ENCODE measurements at places on chromosomes 2 and 18.

GRCh38 chr2:3965211-3965610, 261.8 kb downstream of the DCDC2C start:
- no peak for DNase-seq

- DNase-seq: no peak
Measured at GRCh38 chr18:6414723-6415417, at the start of gene L3MBTL4. L3MBTL4 (minus strand) TSS chr18:6414911; CDS start chr18:6311625, 103,286 bp downstream.

GRCh38 chr2:27596627-27597026, 13.8 kb downstream of the ZNF512 start:
- no peak for DNase-seq

GRCh38 chr2:22690096-22690495, 694.9 kb upstream of the KLHL29 start:
- no peak for DNase-seq

DNA sequence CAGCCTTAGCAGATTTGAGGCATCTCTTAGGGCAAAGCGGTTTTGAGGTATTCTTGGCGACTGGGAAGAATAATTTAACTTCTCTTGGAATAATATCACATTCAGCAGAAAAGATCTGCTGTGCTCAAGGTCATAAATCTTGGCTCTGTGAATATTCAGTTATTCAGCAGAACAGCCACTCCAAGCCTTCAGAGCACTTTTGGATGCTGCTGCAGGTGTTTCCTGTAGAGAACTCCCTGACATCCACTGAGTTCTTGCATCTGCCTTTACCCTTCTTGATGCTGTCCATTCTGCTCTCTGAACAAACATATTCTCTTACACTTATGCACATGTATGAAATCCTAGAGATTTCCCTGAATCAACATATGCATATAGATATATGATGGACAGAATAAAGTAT, 390.3 kb downstream of the NRXN1 start:
- DNase-seq: no peak

DNA sequence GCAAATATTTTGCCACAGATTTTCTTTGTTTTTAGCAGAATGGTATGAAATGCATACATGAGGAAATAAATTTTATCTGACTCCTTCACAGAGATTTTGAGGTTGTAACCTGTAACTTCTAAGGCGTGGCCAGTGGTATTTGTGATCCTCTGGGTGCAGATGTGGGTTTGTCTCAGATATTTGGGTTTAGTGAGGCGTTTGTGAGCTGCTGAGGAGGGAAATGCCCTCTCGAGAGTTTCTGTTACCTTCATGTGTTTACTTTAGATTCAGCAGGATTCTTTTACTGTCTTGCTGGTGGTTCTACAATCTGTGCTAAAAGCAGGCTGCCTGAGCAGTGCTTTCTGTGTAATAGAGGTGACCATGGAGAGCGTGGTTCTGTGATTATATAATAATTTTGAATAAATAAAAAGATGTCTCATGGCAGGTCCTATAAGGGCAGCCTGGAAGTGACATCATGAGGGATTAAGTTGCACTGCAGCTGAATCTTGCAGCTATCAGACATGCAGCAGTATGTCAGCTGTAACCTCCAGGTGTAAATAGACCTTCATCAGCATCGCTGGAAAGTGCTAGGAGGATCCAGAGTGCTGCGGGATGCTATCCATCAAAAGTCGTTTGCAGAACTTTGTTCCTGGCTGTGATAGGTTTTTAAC, 34.1 kb downstream of the TANC1 start:
- DNase-seq: no peak

DNA sequence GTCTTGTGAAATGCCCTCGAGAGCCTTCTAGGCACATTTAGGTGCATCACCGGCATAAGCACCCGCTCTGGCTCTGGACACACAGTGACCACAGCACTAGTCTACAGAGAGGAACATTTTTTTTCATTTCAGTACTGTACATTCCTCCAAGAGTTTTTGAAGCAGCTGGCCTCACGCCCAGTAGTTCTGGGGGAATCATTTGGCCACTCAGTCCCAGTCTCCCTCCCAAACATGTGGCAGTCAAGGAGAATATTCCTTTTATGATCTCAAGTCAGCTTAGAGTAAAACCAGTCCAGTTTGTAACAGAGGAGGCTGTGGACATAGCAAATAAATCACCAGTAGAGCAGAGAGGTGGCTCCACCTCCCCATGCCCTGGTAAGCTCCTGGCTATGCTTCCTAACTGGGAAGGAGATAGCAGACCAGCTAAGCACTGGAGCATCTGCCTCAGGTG, 48.1 kb downstream of the KCNE4 start:
- DNase-seq: no peak

DNA sequence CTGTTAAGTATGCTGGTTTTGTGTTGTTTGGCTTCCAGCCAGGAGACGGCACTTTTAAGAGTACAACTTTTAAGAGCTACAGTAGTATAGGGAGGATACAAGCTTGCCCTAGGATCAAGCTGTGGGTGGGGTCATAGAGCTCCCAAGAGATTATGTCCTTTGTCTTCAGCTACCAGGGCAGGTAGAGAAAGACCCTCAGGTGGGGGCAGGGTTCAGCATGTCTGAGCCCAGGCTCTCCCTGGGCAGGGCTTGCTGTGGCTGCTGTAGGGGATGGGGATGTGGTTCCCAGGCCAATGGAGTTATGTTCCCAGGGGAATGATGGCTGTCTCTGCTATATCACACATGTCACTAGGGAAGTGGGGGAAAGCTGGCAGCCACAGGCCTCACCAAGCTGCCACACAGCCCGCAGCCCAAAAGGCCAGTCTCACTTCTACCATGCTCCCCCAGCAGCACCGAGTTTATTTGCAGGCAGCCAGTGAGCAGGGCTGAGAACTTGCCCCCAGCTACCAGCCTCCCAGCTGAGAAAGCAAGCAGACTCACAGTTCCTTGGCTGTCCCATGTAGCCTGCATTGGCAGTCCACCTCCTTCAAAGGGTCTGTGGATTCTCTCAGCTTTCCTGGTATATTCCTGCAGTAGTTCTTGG, 105.7 kb upstream of the ERBB4 start:
- DNase-seq: no peak

- DNase-seq: no peak
Measured at GRCh38 chr2:129658430-129658829, 321.0 kb upstream of the RAB6C start.

- no peak for DNase-seq
Measured at GRCh38 chr2:241111440-241111805, 9.3 kb upstream of the MTERF4 start.

- DNase-seq: no peak
Measured at GRCh38 chr2:143717536-143718168, 588.4 kb downstream of the ARHGAP15 start.

- DNase-seq: no peak
Measured at GRCh38 chr2:128177315-128177714, 86.3 kb downstream of the UGGT1 start.

- no peak for DNase-seq
Measured at GRCh38 chr2:120783371-120783791, 47.7 kb downstream of the GLI2 start.

DNA sequence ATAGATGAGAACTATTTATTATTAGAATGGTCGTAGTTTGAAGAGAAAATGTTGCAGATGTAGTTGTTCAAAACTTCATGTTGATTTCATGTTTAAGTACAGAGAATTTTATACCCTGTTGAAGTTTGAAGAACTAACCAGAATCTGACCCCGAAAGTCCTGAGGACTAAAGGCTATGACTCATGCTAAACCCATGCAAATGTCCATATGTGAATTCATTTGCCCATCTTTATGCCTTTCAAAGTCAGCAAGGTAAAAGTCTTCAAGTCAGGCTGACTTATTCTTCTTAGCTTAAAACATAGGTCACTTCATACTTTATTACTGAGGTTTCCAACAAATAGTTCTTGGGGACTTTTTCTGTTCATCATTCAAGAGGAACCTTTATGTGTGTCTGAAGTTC, 185.5 kb downstream of the CCDC85A start:
- no peak for DNase-seq

- DNase-seq: peak; percentile 49
Measured at GRCh38 chr2:231680992-231681852, 27.1 kb upstream of the PTMA start.

- no peak for DNase-seq
Measured at GRCh38 chr2:183255411-183255810, 131.2 kb downstream of the NUP35 start.

DNA sequence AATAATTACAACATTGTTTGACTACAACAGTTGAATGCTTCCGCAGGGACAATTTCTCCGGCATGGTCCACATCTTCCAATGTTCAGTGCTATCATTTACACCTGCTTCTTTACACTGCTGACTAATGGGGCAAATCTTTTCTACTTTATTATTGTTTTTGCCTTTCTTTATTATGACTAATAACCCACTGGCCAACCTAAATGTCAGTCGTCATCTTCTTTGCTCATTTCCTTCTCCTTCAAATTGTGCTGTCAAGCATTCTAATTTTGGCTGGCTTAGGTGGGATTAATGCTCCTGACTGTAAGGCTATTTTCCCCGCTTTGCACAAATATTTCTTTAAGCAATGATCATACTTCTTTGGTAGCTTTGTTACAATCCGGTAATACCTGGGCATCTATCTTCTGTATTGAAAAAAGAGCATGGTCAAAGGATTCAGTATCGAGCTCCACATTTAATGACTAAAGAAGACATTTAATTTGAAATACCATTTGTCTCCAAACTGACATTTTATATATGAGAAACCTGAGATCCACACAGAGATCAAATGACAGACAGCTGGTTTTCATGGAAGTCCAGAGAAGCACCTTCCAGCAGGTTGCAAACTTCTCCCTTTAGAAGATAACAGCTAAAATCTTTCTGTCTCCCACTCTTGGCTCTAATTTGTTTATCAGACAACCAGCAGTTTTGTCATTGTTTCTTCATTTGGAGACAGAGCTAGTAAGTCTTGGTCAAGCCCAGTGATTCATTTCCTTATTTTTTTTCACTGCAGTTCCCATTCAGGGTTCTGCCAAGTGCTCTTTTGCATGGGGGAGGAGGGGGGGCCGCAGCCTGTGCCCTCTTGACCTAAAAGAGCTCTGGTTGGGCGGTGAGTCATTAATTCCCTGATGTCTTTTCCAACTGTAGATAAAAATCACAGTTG, 132.9 kb downstream of the SOCS6 start:
- no peak for DNase-seq

DNA sequence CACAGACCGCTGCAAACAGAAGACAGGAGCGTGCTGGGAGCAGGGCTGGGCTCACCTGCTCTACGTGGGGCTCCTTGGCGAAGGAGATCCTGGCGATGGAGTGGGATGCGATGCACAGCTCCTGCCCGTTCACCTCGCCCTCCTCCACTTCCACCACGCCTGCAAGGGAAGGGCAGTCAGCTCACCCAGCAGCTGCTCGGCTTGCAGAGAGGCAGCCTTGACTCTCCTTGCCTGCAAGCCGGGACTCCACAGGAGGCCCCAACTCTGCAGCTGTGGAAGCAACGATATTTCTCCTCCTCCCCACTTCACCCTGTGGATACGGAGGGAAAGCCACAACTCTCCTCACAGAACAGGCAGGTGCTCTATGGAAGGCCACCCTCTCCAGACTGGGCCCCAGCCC, 35.1 kb downstream of the THAP4 start:
- DNase-seq: no peak

GRCh38 chr2:240231838-240232244, 91.4 kb upstream of the OTOS start:
- no peak for DNase-seq

- DNase-seq: no peak
Measured at GRCh38 chr2:167858086-167858485, 389.3 kb downstream of the STK39 start.

DNA sequence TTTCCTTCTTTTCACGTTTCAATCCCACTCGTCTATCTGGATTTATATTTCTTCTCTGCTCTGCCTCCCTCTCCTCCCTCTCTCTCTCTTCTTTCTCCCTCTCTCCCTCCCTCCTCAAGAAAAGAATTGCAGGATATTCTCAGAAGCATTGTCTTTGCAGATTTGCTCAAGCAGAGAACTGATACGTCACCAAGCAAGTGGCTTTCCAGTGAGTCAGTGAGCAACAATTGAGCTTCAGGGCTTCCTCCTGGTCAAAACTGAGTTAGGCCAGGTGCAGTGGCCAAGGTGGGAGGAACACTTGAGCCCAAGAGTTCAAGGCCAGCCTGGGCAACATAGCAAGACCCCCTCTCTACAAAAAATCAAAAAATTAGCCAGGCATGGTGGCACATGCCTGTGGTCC, 151.1 kb downstream of the SMAD2 start:
- no peak for DNase-seq

- DNase-seq: no peak
Measured at GRCh38 chr2:149375801-149376361, 45.5 kb downstream of the LYPD6 start.

- DNase-seq: no peak
Measured at GRCh38 chr2:143608063-143608423, 478.8 kb downstream of the ARHGAP15 start.

- DNase-seq: no peak
Measured at GRCh38 chr2:72003796-72004195, 143.9 kb downstream of the CYP26B1 start.

- no peak for DNase-seq
Measured at GRCh38 chr2:66957677-66958076, 439.5 kb upstream of the ETAA1 start.

GRCh38 chr18:47931718-47932103, 1.3 kb upstream of the SMAD2 start:
- no peak for DNase-seq

DNA sequence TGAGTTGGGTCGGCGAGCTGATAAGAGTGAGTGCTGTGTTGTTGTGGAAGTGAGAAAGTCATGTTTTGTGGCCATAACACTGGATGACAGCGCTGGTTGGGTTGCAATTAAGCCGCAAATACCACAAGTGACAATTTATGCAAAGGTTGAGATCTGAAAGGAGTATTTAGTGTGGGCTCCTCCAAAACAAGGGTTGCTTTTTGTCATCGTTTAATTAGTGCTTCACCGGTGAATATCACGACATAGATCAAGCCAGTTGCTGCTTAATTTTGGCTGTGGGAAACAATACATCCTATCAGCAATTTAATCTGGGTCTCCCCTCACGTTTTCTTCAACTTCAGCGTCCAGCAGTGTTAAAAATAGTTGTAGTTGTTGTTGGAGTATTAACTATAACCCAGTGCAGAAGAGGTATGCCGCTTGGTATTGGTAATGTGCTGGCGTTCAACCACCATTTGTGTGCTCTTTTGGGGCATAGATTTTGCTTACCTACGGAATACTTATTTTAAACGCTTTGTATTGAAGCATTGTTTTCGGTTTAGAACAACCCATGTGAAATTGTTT, 662 bp downstream of the ACVR2A start:
- no peak for DNase-seq

- no peak for DNase-seq
Measured at GRCh38 chr18:7021994-7022840, 95.4 kb downstream of the LAMA1 start.

DNA sequence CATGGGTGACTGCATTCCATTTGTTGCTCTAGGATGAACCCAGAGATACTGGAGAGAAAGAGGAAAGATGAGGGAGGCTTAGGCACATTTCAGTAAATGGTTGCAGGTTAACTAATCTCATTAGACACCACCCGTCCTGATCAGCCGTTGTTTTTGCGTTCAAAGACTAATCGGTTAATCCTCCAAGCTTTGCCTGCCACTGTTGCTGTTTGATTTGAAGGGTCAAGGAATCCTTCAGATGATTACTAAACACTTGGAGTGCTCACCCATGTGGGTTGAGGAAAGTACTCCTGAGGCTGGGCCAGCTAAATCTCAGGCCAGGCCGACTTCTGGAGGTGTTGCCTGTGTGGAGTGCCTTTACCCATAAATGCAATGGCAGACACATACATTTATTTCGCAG, 8.6 kb downstream of the SH3RF3 start:
- no peak for DNase-seq
